ENCODE measurements at places on chromosomes 5 and 9.

GRCh38 chr5:176606032-176606431, 3.9 kb downstream of the GPRIN1 start:
- DNase-seq: no peak

- no peak for DNase-seq
Observed at GRCh38 chr9:19192202-19193028, 38.1 kb upstream of the DENND4C start.

DNA sequence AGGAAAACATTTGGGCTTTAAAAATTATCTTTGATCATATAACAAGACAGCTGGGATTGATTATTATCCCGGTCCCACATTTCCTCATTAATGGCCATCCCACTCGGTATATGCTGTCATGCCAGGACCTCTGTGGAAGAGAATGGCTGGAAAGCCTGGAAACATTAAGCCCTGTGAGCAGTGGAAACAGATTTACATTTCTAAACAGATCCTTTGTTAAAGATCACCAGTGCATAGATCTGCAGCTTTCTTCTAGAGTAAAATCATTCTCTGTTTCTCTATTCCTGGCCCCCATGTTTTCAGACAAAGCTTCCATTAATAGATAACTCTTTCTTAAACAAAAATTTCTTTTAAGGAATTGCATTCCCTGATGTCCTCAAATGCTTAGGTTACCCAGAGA, 152.2 kb downstream of the CAVIN4 start:
- no peak for DNase-seq

DNA sequence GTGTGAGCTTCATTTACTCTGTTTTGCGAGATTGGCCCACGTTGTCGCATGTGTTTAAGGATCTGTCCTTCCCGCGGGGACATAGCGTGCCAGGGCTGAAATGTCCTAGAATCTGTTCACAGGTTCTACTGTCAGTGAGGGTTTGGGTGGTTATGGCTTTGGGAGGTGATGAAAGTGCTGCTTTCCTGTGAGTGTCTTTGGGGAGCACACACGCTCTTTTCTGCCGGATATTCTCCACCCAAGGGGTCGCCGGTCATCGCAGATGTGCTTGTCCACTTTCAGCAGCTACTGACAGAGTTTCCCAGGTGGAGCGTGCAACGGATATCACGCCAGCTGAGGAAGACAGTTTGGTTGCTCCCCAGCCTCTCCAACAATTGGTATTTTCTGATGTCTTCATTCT, 32.1 kb downstream of the PROP1 start:
- no peak for DNase-seq

DNA sequence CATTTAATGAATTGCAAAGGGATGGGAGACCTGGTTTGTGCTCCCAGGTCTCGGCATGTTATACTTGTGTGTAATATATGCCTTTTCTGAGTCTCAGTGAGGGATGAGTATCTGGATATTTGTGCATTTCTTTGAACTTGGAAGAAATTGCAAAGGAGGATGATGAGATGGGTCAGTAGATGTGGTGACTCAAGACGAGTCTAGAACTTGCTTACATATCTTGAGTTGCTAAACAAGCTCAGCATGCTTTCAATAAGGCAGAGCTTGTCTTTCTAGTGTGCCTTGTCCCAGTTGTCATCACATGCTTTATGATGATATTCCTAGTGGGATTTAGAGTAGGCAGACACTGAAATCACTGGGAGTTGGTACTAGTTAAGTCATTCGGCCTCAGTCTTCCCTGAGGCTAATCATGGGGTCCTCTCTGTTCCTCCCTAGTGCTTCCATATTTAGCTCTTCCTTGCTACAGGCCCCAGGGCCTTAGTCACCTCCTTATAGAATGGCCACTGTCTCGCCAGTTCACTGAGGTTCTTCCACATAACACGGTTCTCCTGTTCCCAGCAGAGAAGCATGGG, 222.3 kb downstream of the ARRDC3 start:
- DNase-seq: no peak

DNA sequence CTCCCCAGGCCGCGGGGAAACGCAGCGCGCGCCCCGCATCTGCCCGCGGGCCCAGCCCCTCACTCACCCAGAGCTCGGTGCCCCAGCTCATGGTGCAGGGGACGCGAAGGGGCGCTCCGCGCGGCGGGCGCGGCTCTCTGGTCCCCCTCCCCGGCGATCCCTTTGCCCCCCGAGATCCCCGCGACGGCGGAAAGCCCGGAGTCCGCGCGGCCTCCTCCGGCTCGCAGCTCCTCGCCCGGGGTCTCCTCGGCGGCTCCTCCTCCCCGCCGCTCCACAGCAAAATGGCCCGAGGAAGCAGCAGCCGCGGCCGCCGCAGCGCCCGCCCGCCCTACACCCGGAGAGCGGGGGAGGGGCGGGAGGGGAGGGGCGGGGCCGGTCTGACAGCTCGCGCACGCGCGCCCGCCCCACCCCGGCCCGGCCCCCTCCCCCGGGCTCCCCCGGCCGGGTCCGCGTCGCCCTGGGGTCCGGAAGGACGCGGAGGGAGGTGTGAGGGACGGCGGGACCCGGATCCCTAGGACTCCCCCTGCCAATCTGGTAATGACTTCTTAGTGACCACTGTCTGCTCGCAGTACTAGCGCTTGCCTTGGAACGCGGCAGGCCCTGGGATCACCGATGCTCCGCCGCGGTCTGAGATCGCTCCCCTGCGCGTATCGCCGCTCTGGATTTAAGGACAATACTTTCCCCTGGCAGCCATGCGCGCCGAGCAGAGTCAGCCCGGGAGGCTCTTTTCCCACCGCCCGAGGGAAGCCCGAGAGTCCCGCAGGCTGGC, at the start of gene FNBP1:
FNBP1 (minus strand) TSS at position 305 of the 769 bp plus-strand sequence; CDS start at position 91, 214 bp downstream.
- DNase-seq: peak; percentile 81

- no peak for DNase-seq
Observed at GRCh38 chr5:98581112-98581997, 192.1 kb upstream of the RGMB start.

DNA sequence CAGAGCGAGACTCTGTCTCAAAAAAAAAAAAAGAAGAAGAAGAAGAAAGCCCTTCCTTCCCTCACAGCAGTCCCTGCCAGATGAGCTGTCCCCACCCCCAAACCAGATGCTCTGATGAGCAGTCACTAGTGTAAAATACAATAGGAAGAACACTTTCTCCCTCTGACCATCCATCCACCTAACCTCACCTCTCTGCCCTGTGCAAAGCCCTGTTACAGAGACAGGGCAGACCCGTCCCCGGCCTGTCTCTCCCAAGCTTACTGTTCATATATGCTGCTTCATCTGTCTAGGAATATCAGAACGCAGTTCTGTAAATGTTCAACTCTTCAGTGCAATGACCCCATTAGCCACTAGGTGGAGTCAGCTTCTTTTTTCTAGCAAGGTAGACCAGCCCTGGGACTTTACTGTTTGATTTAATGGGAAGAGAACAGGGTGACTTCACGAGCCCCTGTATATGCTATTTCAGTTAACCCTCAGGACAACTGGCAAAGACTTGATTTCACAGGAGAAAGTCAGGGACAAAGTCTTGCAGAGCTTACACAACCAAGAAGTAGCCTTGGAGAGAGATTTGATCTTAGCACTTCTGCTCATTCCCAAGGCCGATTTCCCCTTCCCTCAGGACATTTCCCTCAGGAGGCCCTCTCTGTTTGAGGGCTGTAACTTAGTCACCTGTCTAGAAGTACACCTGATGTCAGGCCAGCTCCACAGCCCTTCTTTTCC, 14.9 kb upstream of the FGFR4 start:
- DNase-seq: peak; percentile 60

GRCh38 chr9:7636838-7637467, 162.6 kb downstream of the DMAC1 start:
- no peak for DNase-seq

- no peak for DNase-seq
Observed at GRCh38 chr5:122392824-122393223, 80.8 kb downstream of the SNCAIP start.
